ENCODE measurements at places on chromosomes 16 and 17.

DNA sequence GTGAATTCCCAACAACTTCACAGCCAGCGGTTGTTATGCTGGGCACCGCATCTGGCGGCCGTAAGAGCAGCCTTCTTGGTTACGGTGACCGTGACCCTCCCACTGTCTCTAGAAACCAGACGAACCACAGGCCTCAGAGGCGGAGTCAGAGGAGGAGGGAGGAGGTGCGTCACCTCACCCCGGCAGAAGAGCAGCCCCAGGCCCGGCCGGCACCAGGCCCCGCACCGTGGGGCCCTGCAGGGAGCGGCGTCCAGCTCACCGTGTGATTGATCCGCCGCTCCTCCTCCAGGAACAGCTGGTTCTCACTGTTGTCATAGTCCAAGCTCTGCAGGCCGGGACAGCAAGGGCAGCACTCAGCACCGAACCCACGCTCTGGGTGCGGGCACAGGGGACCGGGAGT, 13.7 kb downstream of the CLCN7 start:
- DNase-seq, result no peak

- DNase-seq, result no peak
Measured at GRCh38 chr16:83648347-83648746, 159.4 kb upstream of the HSBP1 start.

GRCh38 chr16:17295948-17296347, 174.8 kb downstream of the XYLT1 start:
- DNase-seq, result no peak

DNA sequence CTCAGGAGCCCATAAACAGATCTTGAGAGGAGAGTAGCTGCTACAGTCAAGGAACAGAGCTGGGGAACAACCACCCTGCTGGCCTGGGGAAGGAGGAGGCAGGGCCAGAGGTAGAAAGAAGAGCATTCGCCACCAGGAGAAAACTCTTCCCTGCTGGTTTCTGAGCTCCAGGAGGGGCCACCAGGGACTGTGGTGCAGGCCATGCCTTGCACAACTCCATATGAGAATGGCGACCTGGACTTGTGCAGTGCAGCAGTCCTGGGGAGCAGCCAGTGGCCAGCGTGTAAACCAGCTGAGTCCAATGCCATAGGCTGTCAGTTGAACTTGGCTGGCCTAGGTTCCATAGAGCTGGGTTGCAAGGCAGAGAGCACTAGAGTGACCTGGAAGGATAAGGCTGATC, 11.6 kb downstream of the SLC13A2 start:
- DNase-seq, result no peak

GRCh38 chr16:87832741-87833502, 36.4 kb downstream of the SLC7A5 start:
- DNase-seq, result peak; percentile 63

DNA sequence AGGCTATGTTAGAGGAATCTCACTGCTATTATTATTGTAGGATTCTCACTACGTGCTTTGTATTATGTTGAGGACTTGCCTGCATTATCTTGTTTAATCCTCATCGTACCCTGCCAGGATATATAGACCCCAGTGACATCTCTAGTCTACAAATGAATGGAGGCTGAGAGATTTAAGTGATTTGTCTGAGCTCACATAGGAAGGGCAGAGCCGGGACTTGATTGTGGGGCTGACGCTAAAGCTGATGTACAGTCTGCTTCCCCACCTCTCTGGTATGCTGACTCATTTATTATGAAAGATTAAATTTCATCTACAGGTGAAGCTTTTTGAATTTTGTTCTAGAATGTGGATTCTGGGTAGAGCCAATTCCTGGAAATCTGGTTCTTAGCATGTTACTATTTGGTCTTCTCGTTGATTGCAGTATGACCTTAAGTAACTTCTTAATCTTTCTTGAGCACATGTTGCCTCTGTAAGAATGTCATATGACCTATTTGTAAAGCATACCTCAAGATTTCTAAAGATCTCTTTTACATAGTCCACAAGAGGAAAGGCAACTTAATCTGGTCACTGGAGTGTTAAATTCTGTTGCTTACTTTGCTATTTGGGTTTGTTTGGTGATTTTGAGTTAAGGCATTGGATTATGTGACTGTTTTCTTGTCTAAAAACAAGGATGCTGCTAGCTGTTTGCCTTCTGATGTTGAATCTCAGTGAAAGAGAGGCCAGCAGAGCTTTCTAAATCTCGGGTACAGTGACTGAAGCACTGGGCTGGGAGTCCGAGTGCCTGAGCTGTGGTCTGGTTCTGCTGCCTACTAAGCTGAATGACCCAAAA, 12.4 kb downstream of the METTL9 start:
- no peak for DNase-seq

DNA sequence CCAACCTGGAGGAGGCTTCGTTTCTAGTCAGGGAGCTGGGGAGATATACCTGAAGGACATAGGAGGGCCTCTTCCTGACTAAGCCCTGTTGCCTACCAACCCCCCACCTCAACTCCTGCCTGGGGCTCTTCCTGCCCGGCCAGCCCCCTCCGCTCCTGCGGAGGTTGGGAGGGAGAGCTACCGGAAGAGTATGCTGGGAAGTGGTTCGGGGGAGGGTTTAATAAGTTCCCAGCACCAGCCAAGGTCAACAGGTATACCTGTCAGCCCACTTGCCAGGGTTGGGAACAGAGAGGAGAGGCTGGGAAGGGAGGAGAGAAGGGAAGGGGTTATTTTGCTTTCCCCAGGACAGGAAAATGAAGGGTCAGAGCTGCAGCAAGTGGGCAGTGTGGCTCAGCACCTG, 4.7 kb downstream of the PPP1R1B start:
- no peak for DNase-seq

DNA sequence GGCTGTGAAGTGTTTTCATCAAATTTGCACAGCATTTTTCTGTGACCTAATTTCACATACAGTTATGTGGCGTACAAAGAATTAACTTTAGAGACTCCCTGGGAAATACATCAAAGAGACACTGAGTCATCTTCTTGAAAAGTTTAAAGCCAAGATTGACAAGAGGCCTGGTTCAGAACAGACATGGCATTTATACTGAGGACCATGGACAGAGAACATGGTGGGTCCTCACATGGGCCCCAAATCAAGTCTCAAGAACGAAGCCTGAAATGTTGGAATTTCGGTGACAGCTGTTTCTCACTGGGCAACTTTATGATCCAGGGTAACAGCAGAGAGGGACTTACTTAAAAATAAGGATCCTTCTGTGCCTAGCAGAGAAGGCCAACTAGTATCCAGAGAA, 311.5 kb upstream of the KCNJ16 start:
- no peak for DNase-seq

DNA sequence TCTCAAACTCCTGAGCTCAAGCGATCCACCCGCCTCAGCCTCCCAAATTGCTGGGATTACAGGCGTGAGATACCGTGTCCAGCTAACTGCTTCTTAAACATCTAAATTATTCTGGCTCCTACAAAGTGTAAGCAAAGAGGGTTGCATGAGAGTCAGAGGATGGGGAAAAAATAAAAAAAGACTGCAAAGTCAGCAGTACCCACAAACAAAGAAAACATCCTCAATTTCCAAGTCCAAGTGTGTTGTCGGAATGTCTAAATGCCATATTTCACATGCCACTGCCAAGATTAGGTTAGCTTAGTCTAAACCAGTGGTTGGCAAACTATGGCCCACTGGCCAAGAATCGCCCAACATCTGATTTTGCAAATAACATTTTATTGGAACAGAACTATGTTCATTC, 13.0 kb upstream of the PHLPP2 start:
- DNase-seq, result no peak

DNA sequence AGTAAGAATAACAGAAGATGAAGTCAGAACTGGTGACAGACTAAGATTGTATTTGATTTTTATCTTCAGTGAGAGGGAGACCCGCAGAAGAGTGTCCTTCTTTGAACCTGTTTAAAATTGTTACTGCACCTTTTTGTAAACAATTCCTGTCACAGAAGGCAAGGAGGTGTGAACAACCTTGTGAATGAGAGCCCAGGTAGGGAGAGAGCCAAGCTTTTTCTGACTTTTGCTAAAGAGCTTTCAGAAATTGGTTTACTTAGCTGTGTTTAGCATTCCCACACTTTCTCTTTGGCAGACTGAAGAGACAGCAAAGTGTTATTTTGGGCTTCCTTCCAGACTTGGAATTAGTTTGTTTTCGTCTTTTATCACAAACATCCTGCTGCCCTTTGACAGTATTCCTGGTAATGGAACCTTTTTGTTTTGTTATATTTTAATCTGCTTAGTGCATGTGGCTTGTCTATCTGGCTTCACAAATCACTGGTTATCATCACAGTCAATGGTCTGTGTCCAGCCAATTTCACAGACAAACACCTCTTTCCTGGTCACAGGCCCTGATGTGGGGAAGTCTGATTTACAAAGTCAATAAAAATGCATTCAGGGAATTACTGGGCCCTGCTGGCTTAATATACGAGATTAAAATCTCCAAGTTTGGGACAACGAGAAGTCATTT, 85.7 kb upstream of the HS3ST2 start:
- no peak for DNase-seq
